Trophoblast cell (in vitro differentiated cells and primary cell): ENCODE measurements at places on chromosomes 13 and 19.

- DNase-seq = no peak
Measured at GRCh38 chr13:38697628-38698333, 10.9 kb downstream of the FREM2 start.

- peak; percentile 60 for DNase-seq
Measured at GRCh38 chr19:3556978-3557460, 367 bp downstream of the MFSD12 start.

GRCh38 chr19:5586300-5587070 is 18.7 kb upstream of the TINCR start:
- no peak for DNase-seq

GRCh38 chr19:53183146-53183764 is 9.9 kb downstream of the ZNF665 start:
- peak; percentile 3 for DNase-seq

DNA sequence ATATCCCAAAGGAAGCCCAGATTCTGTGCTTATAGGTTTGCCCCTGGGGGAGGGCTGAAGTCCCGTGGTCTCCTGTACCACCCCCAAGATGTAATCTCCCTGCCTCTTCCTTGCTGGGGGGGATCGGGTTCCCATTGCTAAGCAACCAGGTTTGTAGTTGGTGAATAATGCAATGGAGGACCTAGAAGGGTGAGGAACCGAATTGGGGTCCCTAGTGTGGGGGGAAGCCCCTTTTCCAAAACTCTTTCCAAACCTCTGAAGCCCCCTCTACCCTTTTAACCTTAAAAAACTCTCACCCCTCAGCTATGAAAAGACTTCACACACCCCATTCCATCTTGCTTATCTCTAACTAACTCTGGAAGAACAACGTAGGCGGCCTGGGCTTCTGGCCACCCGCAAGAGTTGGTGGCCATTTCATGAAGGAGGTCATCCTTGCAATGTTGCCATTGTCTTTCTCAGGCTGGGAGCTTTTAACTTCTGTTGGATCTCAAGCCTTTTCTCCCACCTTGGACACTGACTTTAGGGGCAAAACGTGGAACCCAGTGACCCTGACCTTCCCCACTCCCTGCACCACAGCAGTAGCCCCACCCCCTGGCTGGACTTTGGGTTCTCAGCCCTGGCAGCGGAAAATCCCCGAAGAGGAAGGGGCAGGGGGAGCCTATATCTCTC is 661 bp downstream of the PALM3 start:
- DNase-seq = peak; percentile 84

GRCh38 chr13:105817498-105817897 is 718.0 kb downstream of the EFNB2 start:
- DNase-seq = no peak

GRCh38 chr13:30829145-30829832 is 76.8 kb upstream of the MEDAG start:
- DNase-seq = peak; percentile 45

DNA sequence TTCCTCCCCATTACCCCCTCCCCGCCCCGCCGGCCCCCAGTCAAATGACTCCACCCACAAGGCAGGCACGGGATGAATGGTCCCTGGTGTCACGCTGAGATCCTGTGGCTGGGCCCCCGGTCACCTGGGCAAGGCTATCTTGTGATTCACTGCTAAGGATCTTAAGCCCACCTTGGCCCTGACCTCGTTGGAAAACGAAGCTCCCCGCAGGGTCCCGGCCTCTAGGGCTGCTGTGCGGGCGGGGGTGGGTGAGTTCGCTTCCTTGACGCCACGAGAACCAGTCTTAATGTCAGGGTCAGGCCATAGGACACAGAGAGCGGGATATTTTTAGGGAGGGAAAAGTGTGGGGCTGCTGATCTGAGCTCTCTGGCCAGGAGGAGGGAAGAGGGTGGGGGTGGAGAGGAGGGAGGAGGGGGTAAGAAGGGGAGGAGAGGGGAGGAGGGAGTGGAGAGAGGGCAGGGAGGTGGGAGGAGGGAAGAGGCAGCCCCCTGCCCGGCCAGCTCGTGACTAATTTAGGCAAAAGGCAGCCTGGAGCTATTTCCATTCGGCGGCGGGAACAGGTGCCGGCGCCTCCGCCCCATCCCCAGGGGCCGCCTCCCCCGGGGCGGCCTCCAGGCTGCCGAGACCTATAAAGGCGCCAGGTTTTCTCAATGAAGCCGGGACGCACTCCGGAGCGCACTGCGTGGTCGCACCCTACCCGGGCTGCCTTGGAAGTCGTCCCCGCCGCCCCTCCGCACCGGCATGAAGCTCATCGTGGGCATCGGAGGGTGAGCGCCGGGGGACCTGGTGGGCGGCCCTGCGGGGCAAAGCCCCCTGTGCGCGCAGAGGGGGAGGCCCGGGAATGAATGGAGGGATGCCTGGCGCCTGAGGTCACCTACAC is at the start of gene NMRK2:
TSS of gene NMRK2 (plus strand) at position 139 of the 880 bp plus-strand sequence. CDS start at position 742, 603 bp downstream.
- DNase-seq = peak; percentile 46

- no peak for DNase-seq
Measured at GRCh38 chr13:111263566-111263965, 56.9 kb upstream of the TEX29 start.

- no peak for DNase-seq
Measured at GRCh38 chr13:35824395-35824794, 306.8 kb downstream of the DCLK1 start.

- no peak for DNase-seq
Measured at GRCh38 chr19:2906631-2907195, 6.0 kb downstream of the ZNF57 start.

DNA sequence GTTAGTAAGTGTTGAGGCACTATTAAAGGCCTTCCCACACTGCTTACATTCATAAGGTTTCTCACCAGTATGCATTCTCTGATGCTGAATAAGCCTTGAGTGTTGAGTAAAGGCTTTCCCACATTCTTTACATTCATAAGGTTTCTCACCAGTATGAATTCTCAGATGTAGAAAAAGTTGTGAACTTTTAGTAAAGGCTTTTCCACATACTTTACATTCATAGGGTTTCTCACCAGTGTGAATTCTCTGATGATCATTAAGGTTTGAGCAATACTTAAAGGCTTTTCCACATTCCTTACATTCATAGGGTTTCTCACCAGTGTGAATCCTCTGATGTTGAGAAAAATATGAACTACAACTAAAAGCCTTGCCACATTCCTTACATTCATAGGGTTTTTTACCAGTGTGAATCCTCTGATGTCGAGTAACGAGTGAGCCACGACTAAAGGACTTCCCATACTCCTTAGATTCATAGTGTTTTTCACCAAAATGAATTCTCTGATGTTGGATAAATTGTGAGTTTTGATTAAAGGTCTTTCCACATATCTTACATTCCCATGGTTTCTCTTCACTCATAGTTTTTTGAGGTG is 24.2 kb downstream of the ZNF829 start:
- no peak for DNase-seq

DNA sequence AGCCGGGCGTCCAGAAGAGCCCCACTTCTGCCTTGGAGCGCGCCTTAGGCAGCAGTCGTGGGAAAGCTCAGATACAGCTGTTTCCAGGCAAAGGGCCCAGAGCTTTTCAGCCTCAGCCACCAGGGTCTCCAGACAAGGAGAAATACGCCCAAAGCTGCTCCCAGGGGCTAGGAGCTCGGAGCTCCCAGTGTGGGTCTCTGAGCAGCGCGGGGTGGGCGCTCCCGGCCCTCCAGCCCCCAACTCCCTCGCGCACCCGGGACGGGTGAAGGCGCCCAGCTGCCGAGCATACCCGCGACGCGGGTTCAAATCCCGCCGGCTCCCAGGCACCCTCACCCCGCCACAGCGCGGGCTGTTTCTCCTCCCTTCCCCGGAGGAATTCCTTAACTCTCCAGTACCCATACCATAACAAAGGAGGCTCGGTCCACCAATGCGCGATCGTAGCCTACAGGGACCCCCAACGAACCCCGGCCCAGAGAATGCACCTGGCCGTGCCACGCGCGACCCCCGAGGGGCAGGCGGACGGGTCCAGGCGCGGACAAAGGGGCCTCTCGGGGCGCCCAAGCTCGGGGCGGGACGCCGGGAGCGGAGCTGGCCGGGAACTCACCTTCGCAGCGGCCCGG is 507 bp downstream of the COL4A1 start:
- DNase-seq = no peak

DNA sequence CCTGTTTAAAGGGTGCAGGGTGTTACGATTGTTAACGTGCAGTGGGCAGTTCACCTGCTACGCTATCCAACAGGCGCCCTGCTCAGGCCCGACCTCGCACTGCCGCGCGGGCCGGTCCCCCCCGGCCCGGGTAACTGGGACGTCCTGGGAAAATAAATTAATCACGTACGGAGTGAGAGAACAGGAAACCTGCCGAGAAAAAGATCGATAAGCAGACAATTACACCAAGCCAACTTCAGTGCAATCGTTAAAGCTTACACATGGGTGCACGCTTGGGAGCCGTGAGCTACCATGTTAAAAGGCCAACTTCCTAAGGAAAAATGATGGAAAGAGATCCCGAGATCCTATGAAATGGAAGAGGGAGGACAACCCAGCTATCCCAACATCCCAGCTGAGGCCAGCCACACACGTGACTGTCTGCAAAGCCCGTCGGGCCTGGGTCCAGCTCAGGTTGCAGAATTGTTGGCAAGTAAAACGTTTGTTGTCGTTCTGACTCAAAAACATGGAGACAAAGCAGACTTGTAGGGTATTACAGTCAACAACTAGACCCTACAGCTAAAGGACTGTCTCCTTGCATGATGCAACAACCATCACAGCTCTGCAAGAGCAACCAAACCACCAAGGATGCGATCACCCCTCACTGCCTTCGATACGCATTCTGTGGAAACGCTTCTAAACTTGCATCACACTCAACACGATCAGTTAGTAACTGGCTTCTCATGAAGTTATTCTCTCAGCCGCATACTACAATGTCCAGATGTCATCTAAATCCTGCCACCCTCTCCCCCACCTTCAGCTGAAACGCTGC is 741 bp upstream of the TUBGCP3 start:
- no peak for DNase-seq

- DNase-seq = peak; percentile 73
Measured at GRCh38 chr13:49777746-49778614, 14.5 kb downstream of the KPNA3 start.

DNA sequence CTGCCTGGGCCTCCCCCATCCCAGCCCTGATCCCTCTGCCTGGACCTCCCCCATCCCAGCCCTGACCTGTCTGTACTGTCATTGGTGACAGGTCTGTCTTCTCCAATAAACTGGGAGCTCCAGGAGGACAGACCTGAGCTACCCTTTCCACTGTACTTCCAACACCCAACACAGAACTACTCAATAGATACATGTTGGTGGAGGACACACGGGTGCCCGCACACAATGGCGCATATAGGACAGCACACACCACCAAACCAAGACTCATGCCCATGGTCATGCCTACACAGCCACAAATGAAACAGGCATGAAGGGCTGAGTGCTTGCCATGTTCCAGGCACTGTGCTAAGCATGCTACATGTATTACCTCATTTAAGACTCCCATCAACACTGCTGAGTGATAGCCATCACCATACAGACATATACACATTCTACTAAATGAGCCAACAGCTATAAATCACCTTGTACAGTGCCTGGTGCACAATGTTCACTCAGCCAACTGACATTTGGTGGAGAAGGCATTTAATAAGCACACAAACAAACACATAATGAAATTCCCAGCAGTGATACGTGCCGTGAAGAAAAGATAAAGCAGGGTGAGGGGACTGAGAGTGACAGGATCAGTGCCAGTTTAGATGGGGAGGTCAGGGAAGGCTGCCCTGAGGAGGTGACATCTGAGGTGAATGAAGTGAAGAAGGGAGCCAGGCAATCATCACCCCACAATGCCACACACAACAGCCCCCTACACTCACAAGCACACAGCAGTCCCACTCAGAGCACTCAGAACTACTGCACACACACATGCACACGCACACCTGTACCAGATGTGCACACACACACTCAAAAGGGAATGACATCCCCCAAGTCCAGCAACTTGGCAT is 857 bp downstream of the POU2F2 start:
- DNase-seq = no peak

- DNase-seq = peak; percentile 75
Measured at GRCh38 chr19:10852098-10852800, 4.0 kb downstream of the C19orf38 start.

DNA sequence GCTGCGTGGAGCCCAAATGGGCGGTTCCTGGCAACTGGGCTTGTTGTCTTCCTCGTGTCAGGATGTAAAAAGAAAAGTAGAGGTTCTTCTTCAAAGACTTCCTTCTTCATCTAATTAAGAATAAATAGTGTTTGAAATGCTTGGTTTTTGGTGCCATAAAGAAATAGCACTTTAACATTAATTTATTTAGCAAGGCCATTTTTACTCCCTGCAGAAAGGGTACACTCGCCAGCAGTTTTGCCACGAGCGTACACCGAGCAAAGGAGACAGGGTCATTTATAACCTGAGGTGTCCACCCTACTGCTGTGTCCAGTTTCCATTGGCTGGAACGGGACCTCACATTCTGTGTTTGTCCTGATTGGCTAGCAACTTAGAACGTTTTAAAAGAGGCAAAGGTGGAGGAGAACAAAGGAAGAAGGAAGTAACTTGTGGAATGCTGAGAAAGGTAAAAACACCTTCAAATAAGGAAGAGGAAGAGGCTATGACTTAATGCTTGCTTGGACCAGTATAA is 21.8 kb upstream of the OR10H1 start:
- no peak for DNase-seq

GRCh38 chr19:3821857-3822364 is 35.7 kb upstream of the MATK start:
- peak; percentile 61 for DNase-seq

GRCh38 chr13:30857018-30857417 is 49.1 kb upstream of the MEDAG start:
- DNase-seq = no peak

DNA sequence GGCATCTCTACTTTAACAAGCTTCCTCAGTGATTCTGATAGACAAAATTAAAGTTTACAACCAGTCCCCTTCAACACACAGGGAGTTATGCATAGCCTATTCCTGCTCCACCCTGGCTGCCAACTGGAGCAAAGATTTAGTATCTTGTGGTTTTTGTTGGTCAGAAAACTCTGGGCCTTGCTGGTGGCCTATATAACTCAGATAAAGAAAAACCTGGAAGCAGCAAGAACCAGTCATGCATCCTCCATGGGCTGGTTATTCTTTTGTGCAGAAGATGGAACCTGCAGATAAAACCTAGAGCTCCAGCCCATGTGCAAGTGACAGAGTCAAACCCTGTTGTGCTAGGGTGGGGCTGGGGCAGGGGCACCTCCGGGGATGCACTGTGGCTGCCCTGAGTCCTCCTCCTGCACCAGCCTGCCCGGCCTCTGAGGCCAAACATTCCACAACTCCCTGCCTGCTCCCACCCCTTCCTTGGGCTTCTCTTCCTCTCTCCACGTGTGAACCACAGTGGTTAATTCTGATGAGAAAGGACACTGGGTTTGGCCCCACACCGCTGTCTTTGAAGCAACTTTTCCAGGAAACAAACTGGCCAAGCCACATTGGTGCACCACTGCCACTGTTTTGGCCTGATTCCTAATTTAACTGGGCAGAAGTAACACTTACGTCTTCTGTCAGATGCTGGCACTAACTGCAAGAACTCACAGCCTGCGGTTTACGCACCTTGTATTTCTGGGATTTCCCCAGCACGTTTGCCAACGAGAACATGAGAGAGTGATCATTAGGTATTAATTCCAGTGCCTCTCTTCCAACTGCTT is 23.3 kb upstream of the GGACT start:
- DNase-seq = no peak

- DNase-seq = no peak
Measured at GRCh38 chr13:106835477-106835876, 267.5 kb upstream of the ARGLU1 start.

- peak; percentile 8 for DNase-seq
Measured at GRCh38 chr13:30818323-30818960, 83.1 kb downstream of the ALOX5AP start.
